WTC11 (cell line): ENCODE measurements at places on chromosomes 13 and 19.
A peak's percentile ranks its signal among the peaks of the same experiment; 100 is the strongest.

GRCh38 chr13:113292021-113292862 is 4.8 kb upstream of the LAMP1 start:
- DNase-seq = no peak

DNA sequence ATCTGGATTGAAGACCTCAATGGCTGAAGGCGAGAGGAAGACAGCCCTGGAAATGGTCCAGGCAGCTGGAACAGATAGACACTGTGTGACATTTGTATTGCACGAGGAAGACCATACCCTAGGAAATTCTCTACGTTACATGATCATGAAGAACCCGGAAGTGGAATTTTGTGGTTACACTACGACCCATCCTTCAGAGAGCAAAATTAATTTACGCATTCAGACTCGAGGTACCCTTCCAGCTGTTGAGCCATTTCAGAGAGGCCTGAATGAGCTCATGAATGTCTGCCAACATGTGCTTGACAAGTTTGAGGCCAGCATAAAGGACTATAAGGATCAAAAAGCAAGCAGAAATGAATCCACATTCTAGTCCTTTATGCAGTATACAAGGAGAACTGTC is 1.2 kb downstream of the POLR1D start:
- DNase-seq = no peak

DNA sequence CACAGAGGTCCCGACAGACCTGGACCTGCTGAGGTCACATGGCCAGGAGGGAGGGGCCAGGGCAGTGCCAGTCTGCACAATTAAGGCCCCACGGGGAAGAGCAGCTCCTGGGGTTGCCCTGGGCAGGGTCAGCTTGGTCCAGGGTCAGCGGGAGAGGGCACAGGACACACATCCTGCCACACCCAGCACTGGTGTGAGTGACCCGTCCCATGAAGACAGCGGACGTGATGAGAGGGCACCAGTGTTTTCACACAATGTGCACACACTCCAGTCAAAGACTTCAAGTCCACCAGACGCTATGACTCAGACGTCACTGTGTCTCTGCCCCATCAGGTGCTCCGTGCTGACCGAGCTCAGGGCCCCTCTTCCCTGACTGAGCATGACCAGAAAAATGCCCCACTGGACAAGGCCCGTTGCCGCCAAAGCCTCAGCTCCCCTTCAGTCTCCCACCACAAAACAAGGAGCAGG is 4.2 kb downstream of the TMEM259 start:
- DNase-seq = no peak

DNA sequence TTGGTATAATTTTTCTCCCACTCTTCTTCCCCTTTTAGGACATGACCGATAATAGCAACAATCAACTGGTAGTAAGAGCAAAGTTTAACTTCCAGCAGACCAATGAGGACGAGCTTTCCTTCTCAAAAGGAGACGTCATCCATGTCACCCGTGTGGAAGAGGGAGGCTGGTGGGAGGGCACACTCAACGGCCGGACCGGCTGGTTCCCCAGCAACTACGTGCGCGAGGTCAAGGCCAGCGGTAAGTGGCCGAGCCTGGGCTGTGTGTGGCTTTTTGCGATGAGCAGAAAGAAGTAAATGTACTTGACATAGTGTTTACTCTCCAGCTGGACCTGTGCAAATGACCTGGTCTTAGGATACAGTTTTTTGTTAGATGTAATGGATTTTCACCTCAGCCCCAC is 102.5 kb downstream of the ARHGEF7 start:
- no peak for DNase-seq

GRCh38 chr13:107192289-107192688 is 624.4 kb upstream of the ARGLU1 start:
- DNase-seq = no peak

DNA sequence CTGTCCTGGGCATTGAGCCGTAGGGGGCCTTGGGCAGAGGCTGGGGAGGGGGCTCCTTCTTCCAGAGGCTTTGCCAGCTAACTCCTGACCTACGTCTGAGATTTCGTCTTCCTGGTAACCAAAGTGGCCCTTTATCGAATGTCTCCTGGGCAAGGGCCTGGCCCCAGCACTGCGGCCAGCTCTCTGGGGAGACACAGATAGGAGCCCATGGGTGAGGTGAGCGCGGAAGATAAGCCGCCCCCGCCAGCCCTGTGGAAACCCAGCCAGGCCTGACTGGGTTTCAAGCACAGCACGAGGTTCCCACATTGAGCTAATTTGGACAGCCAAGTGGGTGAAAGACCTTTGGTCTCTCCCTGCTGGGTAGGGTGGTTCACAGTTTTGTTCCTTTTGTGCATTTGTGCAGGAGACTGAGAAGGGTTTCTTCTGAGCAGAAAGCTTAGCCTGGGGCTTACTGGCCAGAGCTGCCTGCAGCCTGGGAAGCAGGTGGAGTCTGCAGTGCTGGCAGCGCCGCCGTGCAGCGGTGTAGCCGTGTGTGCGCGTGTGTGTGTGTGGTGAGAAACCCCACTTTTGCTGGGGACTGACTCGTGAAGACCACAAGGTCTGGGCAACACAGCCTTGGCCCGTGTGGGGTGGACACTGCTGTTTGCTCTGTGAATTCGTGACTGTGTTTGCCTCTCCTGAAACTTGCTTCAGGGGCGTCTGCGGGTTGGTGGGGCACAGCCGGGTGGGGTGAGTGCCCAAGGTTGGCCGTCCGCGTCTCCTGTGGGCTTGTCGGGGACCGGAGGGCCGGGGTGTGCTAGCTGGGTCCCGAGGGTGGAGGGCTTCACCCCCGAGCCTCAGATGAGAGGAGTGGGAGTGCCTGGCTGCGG is 2.5 kb downstream of the BSG start:
- no peak for DNase-seq

- DNase-seq = no peak
Observed at GRCh38 chr13:23447927-23448326, 14.4 kb upstream of the SACS start.

DNA sequence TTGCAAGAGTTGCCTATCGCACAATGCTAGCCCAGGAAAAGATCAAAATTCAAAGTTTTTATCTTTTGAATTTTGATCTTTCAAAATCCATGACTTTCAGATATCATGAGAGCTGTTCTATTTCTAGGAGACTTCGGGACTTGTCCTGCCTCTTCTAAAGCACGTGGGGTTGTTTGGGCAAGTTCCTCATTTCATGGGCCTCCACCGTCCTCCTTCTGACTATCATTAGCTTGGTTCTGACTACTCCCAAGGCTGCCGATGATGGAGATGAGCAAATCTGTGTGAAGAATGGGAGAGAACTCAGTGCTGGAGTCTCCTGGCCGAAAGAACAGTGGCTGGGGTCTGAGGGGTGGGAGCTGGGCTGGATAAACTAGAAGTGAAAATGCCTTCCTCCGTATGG is 86.5 kb downstream of the COL4A1 start:
- DNase-seq = no peak

GRCh38 chr19:1650650-1651567 is 1.5 kb downstream of the TCF3 start:
- peak; percentile 61 for DNase-seq

DNA sequence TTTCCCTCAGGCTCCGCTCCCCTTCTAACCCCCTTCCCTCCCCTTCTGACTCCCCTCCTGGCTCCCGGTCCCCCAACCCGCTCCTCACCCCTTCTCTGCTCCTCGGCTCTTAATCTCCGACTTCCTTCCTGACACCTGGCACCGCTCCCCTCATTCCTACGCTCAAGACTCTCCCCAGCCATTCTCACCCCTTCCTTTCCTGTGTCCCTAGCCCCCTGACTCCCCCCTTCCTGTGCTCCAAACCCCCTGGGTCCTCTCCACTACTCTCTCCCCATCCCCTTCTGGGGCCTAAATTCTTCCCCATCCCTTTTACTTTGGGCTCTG is 658 bp downstream of the CLPP start:
- DNase-seq = no peak

GRCh38 chr19:52258426-52258825 is 11.0 kb upstream of the ZNF766 start:
- DNase-seq = no peak

- no peak for DNase-seq
Observed at GRCh38 chr13:91046715-91047327, 300.7 kb upstream of the MIR17HG start.

DNA sequence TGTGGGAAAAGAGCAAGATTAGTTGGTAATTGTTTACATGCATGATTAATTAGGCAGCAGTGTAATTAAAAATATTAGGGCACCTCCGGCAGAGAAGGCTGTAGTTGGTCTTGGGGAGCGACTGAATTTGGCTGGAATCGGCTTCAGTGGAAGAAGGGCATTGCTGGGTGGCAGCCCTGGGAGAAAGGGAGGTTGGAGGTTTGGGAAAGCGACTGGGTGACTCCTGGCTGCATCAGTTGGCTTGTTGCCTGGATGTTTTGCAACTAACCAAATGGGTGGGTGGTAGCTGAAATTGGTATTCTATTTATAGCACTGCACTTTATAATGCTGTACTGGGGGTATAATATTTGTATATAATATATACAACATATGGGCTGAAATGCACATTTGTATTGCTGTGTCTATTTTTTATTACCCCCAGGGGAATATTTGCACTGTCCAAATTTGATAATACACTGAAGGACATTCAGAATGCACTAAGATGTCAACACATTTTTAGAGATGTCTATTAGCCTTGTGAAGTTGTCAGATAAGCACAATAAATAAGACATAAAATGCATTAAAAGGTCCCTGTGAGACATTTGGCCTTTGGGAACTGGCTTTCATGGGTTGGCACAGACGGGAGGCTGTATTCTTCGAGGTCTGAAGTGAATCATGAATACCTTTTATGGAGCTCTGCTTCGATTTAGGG is 1.7 kb downstream of the B3GLCT start:
- no peak for DNase-seq

GRCh38 chr19:7915250-7916102 is 846 bp downstream of the TGFBR3L start:
- DNase-seq = no peak

GRCh38 chr13:30113983-30114570 is 193.3 kb downstream of the KATNAL1 start:
- DNase-seq = no peak

GRCh38 chr19:47623921-47624391 is 15.0 kb downstream of the BICRA start:
- DNase-seq = no peak

DNA sequence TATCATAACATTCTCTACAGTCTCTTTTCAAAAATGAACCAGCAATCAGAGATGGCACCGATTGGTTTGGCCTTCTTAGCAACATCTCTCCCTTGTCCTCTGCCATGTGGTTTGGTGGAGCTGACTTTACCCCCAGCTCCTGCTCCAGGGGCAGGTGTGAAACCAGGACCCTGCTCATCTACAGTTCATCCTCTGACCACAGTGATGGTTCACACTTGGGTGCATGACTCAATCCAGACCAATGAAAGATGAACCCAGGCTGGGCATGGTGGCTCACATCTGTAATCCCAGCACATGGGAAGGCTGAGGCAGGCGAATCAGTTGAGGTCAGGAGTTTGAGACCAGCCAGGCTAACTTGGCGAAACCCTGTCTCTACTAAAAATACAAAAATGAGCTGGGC is 33.6 kb upstream of the FFAR2 start:
- no peak for DNase-seq

- DNase-seq = no peak
Observed at GRCh38 chr19:41863209-41863931, 3.3 kb downstream of the RPS19 start.

- no peak for DNase-seq
Observed at GRCh38 chr13:98992355-98992754, 14.5 kb upstream of the DOCK9 start.

- peak; percentile 77 for DNase-seq
Observed at GRCh38 chr19:50333737-50334617, 4.8 kb upstream of the KCNC3 start.

DNA sequence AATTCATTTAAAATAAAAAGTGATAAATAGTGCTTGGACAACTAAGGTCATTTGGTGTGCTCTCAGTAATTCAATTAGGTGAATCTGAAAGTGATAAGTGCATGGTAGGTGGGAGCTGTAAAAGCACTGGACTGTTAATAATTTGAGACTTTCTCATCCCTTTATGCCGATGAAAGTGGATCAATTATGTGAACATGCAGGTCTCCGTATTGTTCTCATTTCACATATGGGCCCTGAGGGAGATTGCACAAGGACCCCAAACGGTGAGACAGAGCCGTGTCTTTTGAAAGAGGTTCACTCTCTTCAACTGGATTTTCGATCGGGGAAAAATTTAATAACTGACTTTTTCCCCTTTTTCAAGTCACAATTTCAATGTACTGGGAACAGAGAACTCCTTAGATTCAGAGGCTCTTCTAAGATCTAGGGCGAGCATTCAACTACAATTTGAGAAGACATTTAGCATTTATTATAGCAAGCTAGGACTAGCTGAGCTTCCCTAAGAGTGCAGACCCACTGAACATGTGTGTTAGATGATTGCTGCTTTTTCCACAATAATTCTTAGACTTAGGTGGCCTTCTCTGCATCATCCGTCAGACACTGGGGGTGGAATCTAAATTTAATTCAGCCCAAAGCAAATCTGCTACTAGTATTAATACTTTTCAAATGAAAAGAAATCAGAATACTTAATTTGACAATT is 347.6 kb downstream of the OXGR1 start:
- no peak for DNase-seq
